ENCODE measurements at places on chromosomes 11 and 22.

- peaks cover 38% of the 10 kb centered on the region for H3K4me1 ChIP-seq
- H3K27me3 ChIP-seq = peaks cover 2% of the 10 kb centered on the region
- H3K36me3 ChIP-seq = no peaks in the 10 kb centered on the region
- H3K4me3 ChIP-seq = no peak overlapping the region
Measured at GRCh38 chr11:111429066-111429506, 50.0 kb upstream of the POU2AF1 start.

GRCh38 chr11:118106789-118107335 lies 20.1 kb upstream of the SMIM35 start:
- no peak for DNase-seq
- no peak overlapping the region for H3K4me3 ChIP-seq
- H3K27me3 ChIP-seq = peaks cover 13% of the 10 kb centered on the region
- no peaks in the 10 kb centered on the region for H3K36me3 ChIP-seq
- H3K4me1 ChIP-seq = no peaks in the 10 kb centered on the region

DNA sequence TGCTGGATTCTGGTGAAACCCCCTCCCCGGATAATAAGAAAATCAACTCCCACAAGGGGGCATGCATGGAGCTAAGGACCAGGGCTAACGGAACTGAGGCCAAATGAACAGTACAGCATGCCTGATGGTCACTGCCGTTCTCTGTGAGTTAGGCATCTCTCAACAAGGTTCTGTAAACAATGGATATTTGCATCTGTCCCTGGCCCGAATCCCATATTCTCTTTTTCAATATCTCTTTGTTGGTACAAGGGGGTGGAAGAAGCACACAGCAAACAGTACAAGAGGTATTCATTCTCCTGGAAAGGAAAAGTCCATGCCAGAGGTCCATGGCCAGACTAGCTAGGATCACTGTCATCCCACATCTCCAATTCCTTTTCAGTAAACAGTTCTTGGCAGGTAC lies 32.2 kb upstream of the APOA1 start:
- DNase-seq = no peak
- H3K27me3 ChIP-seq = no peaks in the 10 kb centered on the region
- H3K4me3 ChIP-seq = no peak overlapping the region
- H3K27ac ChIP-seq = no peak overlapping the region
- no peaks in the 10 kb centered on the region for H3K4me1 ChIP-seq

- no peaks in the 10 kb centered on the region for H3K36me3 ChIP-seq
- H3K4me3 ChIP-seq = no peak overlapping the region
- peaks cover 53% of the 10 kb centered on the region for H3K4me1 ChIP-seq
- no peak overlapping the region for H3K27ac ChIP-seq
Measured at GRCh38 chr11:12219757-12220156, 109.4 kb downstream of the MICAL2 start.

DNA sequence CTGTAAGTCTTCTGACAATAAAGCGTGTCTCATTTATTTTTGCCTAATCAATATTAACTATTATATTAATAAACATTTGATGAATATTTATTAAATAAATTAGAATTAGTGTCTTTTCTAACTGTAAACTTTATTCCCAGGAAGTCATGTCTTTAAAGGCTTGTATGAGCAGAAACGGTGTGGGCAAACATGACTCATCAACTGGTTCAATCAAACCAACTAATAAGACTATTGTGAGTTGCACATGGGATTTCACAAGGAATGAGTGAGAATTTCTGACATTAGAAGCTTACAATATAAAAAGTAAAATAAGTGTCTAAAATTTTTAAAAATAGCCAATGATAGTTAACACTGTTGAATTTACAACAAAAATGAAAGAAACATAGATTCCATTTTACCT lies 259.2 kb upstream of the CTSC start:
- H3K4me3 ChIP-seq = no peak overlapping the region
- no peaks in the 10 kb centered on the region for H3K27me3 ChIP-seq
- H3K36me3 ChIP-seq = no peaks in the 10 kb centered on the region

DNA sequence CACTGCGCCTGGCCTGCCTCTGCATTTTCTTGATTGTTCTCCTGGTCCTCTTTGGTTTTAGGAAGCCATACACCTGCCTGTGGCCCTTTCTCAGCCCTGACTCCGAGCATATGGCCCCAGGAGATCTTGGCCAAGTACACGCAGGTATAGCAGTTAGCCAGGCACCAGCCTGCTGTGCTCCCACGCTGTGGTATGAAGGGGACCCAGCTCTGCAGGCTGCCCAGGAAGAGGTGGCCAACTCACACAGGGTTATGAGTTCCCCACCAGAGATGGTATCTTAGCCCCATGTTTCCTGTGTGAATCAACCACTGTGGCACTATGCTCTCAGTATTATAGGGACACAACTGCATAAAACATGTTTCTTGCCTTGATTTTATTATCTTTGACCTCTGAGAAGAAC lies 31.1 kb downstream of the SGSM3 start:
- peaks cover 44% of the 10 kb centered on the region for H3K4me1 ChIP-seq
- DNase-seq = peak; percentile 67
- H3K27ac ChIP-seq = peak overlapping the region; percentile 67
- no peak overlapping the region for H3K4me3 ChIP-seq
- H3K36me3 ChIP-seq = peaks cover 57% of the 10 kb centered on the region
- no peaks in the 10 kb centered on the region for H3K27me3 ChIP-seq

GRCh38 chr22:39688186-39688785 lies 117.7 kb downstream of the CACNA1I start:
- no peak overlapping the region for H3K27ac ChIP-seq
- no peak overlapping the region for H3K4me3 ChIP-seq
- no peaks in the 10 kb centered on the region for H3K27me3 ChIP-seq
- no peaks in the 10 kb centered on the region for H3K4me1 ChIP-seq

GRCh38 chr11:79342686-79343085 lies 98.1 kb downstream of the TENM4 start:
- H3K27me3 ChIP-seq = no peaks in the 10 kb centered on the region
- H3K4me1 ChIP-seq = no peaks in the 10 kb centered on the region
- no peaks in the 10 kb centered on the region for H3K36me3 ChIP-seq
- no peak overlapping the region for H3K4me3 ChIP-seq
- no peak for DNase-seq

GRCh38 chr11:132685174-132685611 lies 847.1 kb downstream of the OPCML start:
- H3K4me1 ChIP-seq = peaks cover 27% of the 10 kb centered on the region
- H3K27me3 ChIP-seq = no peaks in the 10 kb centered on the region
- H3K36me3 ChIP-seq = no peaks in the 10 kb centered on the region
- peak overlapping the region; percentile 58 for H3K27ac ChIP-seq
- peak; percentile 79 for DNase-seq

DNA sequence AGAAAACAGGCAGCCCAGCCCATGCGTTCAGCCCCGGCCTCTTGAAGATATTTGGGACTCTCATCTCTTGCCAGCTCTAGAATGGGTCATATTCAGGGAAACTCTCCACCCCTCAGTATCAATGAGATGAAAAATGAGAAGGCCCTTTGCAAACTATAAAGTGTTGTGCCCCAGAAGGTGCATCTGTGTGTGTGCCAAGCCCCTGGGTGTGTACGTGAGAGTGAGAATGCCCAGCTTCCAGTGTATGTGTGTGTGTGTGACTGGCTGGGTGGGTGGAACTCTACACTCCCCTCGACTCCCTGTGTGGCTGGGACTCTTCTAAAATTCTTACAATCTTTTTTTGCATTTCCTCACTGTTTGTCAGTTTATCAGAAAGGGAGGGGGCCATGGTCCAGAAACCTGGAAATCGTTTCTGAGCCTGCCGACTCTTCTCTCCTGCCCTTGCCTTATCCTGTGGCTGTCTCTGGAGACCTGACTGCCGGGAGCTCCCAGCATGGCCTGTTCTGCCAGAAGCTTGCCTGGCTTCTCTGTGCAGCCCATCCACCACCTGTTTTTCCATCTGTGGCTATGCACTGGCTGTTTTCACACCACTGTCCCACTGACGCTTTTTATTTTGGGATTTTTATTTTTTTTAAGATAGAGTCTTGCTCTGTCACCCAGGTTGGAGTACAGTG lies 1.2 kb downstream of the P2RY6 start:
- H3K27ac ChIP-seq = no peak overlapping the region
- H3K27me3 ChIP-seq = peaks cover 13% of the 10 kb centered on the region
- no peak overlapping the region for H3K4me3 ChIP-seq
- DNase-seq = no peak

- no peaks in the 10 kb centered on the region for H3K4me1 ChIP-seq
- no peaks in the 10 kb centered on the region for H3K27me3 ChIP-seq
- H3K27ac ChIP-seq = no peak overlapping the region
- H3K4me3 ChIP-seq = no peak overlapping the region
- no peak for DNase-seq
Measured at GRCh38 chr11:83364500-83365045, 78.4 kb upstream of the CCDC90B start.

DNA sequence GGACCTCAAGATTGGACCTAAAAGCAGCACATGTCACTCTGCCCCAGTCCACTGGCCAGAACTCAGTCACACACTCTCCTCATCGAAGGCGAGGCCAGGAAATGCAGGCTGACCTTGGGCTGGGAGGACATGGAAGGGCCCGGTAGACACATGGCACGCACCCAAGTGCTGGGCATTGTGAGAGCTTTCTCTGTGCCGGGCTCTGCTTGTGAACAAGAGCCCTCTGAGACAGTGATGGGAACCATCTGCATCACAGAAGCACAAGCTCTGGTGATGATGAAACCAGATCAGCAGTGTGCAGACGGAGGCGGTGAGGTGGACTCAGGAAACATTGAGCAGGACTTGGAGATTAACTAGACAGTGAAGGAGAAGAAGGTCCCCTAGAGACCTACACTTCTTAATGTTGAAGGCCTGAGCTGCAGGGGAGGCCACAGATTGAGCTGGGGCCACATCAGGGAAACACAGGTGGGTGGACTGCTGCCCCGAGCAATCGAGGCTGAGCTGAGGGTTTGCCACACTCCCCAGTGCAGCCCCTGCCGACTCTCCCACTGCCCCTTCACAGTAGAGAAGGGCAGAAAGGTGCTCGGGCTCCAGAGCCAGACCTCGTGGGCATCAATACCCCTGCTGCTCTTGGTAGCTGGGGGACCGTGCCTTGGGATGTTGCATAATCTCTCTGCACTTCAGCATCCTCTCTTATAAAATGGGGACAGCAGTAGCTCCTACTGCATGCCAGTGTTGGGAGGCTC lies 1460.5 kb downstream of the TBC1D22A start:
- H3K36me3 ChIP-seq = no peaks in the 10 kb centered on the region
- no peak overlapping the region for H3K4me3 ChIP-seq
- H3K4me1 ChIP-seq = no peaks in the 10 kb centered on the region
- no peak overlapping the region for H3K27ac ChIP-seq
- no peaks in the 10 kb centered on the region for H3K27me3 ChIP-seq

- H3K4me1 ChIP-seq = peaks cover 16% of the 10 kb centered on the region
- H3K4me3 ChIP-seq = no peak overlapping the region
- H3K27me3 ChIP-seq = no peaks in the 10 kb centered on the region
- peaks cover 27% of the 10 kb centered on the region for H3K36me3 ChIP-seq
- DNase-seq = no peak
Measured at GRCh38 chr11:119027561-119028345, 2.9 kb downstream of the SLC37A4 start.

GRCh38 chr11:128757886-128758612 lies 64.2 kb downstream of the FLI1 start:
- H3K4me1 ChIP-seq = no peaks in the 10 kb centered on the region
- H3K36me3 ChIP-seq = peaks cover 68% of the 10 kb centered on the region
- no peak for DNase-seq
- no peak overlapping the region for H3K4me3 ChIP-seq
- H3K27me3 ChIP-seq = no peaks in the 10 kb centered on the region

- H3K36me3 ChIP-seq = no peaks in the 10 kb centered on the region
- no peak overlapping the region for H3K4me3 ChIP-seq
- peaks cover 7% of the 10 kb centered on the region for H3K27me3 ChIP-seq
- DNase-seq = no peak
- H3K27ac ChIP-seq = no peak overlapping the region
Measured at GRCh38 chr11:44718612-44719390, 8.0 kb upstream of the TSPAN18 start.

- no peak overlapping the region for H3K4me3 ChIP-seq
- peaks cover 38% of the 10 kb centered on the region for H3K36me3 ChIP-seq
- H3K27me3 ChIP-seq = no peaks in the 10 kb centered on the region
- DNase-seq = no peak
Measured at GRCh38 chr11:66221012-66221411, 47.4 kb upstream of the RAB1B start.

DNA sequence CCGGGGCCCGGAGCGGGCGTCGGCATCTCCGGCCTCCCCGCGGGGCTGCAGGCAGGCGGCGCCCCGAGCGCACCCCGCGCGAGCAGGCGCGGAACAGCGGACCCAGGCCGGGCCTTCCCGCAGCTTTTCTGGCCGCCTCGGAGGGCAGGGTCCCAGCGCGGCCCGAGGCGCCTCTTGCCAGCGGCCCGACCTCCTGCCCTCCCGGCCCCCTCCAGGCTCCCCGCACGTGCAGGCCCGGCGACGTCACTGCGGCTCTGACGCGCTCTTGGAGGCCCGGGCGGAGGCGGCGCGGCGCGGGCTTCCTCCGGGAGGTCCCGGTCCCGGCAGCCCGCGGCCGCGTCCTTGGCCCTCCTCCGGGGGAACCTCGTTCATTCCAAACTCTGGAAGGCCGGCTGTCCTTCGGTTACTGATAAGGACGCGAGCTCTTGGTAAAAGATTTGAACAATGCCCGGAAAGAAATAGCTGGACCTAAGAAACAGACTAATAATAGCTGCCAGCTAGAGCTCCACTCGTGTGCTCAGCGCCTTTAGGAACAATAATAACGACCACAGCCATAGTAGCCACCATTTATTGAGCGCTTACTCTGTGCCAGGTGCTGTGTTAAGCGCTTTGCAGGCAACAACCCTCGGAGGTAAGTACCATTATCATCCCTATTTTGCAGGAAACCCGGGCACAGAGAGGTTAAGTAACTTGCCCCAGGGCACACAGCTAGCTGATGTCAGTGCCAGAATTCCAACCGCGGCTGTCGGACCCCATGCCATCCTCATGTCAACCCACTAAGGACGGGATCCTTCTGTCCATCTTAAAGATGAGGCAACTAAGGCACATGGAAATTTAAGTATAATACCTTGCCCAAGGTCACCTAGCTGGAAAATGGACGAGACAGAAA lies 39.1 kb upstream of the CREB3L1 start:
- H3K27ac ChIP-seq = no peak overlapping the region
- no peak for DNase-seq
- H3K4me3 ChIP-seq = no peak overlapping the region

GRCh38 chr22:46726066-46726985 lies 11.7 kb downstream of the CERK start:
- DNase-seq = no peak
- H3K27me3 ChIP-seq = no peaks in the 10 kb centered on the region
- no peak overlapping the region for H3K27ac ChIP-seq
- H3K4me1 ChIP-seq = no peaks in the 10 kb centered on the region

GRCh38 chr11:45864041-45864440 lies 16.8 kb downstream of the CRY2 start:
- H3K36me3 ChIP-seq = peaks cover 82% of the 10 kb centered on the region
- H3K27me3 ChIP-seq = no peaks in the 10 kb centered on the region
- H3K4me3 ChIP-seq = no peak overlapping the region
- H3K4me1 ChIP-seq = no peaks in the 10 kb centered on the region
- DNase-seq = no peak

DNA sequence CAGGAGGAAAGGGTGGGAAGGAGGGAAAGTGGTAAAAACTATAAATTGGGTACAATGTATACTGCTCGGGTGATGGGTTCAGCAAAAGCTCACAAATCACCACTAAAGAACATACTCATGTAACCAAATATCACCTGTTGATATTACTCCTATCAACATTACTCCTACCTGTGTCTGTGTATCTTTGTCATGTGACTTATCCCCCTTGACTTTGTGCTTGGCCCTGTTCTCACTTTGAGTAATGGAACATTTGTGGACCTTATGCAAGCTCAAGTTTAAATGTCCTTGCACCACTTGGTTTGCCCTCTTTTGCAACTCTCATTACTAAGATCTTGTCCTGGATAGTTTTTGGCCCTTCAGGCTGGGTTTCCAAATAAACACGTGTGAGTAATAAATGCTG lies 39.0 kb downstream of the ZNF280B start:
- no peak for DNase-seq
- H3K4me3 ChIP-seq = no peak overlapping the region
- no peaks in the 10 kb centered on the region for H3K36me3 ChIP-seq
- H3K4me1 ChIP-seq = no peaks in the 10 kb centered on the region
- H3K27ac ChIP-seq = no peak overlapping the region

Measured in DND-41 (cell line).